ENCODE measurements at places on chromosomes 5 and 9. TPM values are rescaled to one million over a fixed set of nuclear protein-coding genes. Genes with fewer than 3 reads are reported as not detected.
A peak's percentile ranks its signal among the peaks of the same experiment; 100 is the strongest.

Gene PTPA
- total RNA-seq = 57.7 TPM

Gene LHX3
- total RNA-seq = not detected

Gene CCDC152
- 0.52 TPM for total RNA-seq

Gene INSL6
- not detected for total RNA-seq

Gene FSD1L
- total RNA-seq = 2.7 TPM

Gene RGMB
- total RNA-seq = 198 TPM

Gene FOXD4L4
- not detected for total RNA-seq

DNA sequence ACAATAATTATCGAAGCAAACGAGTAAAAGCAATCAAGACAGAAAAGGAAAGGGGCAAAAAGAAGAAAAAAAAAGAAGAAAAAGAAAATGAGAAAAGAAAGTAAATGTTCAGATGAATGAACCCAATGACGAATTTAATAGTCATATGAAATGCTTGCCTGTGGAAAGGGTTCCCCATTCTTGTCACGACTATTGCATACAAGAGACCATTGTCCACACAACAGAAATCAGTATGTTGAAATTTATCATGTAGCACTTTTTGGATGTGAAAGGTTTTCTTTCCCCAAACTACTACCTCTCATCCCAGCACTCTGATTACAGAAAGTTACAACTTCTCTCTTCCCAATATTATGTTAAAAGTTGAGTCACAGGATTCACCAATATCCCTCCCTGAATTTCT, 162.4 kb downstream of the ZDHHC21 start:
- no peak overlapping the region for H3K27ac ChIP-seq
- no peaks in the 10 kb centered on the region for H3K36me3 ChIP-seq
- no peak for DNase-seq
- no peaks in the 10 kb centered on the region for H3K27me3 ChIP-seq

- no peaks in the 10 kb centered on the region for H3K36me3 ChIP-seq
- no peaks in the 10 kb centered on the region for H3K27me3 ChIP-seq
- DNase-seq = peak; percentile 91
- no peak overlapping the region for H3K27ac ChIP-seq
Measured at GRCh38 chr5:180138976-180139730, 67.6 kb upstream of the RNF130 start.

DNA sequence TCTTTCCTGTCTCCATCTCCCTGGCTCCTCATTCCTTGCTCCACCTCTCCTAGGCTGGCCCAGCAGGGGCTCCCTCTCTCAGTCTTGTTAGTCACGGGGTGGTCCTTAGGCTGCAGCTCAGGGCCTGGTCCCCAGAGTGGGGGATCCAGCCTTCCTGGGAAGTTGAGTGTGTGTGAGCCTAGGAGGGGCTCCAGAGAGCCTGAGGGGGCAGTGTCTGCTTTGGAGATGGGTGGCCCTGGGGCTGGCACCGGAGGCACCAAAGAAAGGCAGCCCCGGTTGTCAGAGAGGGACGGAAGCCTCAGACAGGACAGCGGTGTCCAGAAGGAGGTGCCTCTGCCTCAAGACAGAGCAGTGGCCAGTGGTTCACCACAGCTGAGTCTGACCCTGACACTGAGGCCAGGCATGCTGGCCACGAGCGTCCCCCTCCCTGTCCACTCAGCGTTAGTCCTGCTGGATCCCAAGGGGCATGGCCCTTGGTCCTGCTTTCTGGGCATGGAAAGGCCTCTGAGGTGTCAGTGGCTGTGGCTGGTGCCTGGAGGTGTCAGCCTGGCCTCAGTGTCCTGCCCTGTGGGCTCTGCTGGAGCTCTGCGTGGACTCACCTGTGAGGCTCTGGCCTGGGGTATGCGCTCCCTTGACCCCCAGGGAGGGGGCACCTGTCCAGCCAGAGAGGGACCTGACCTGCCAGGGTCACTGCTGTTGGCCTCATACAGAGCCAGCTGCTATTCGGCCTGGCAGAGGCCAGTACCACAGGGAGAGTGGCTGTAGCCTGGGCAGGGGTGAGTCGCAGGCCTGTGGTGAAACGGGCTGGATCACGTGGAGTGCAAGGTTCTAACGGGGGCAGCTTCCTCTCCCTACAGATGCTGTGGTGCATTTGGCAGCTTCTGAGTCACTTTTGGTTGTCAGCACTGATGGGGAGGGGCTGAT, 130.6 kb downstream of the CACNA1B start:
- H3K4me1 ChIP-seq = no peaks in the 10 kb centered on the region
- no peak overlapping the region for H3K27ac ChIP-seq
- no peak for DNase-seq

GRCh38 chr9:105188746-105189145, 55.7 kb upstream of the SLC44A1 start:
- H3K4me3 ChIP-seq = no peak overlapping the region
- no peaks in the 10 kb centered on the region for H3K27me3 ChIP-seq
- no peak overlapping the region for H3K27ac ChIP-seq
- no peaks in the 10 kb centered on the region for H3K36me3 ChIP-seq
- no peaks in the 10 kb centered on the region for H3K4me1 ChIP-seq

DNA sequence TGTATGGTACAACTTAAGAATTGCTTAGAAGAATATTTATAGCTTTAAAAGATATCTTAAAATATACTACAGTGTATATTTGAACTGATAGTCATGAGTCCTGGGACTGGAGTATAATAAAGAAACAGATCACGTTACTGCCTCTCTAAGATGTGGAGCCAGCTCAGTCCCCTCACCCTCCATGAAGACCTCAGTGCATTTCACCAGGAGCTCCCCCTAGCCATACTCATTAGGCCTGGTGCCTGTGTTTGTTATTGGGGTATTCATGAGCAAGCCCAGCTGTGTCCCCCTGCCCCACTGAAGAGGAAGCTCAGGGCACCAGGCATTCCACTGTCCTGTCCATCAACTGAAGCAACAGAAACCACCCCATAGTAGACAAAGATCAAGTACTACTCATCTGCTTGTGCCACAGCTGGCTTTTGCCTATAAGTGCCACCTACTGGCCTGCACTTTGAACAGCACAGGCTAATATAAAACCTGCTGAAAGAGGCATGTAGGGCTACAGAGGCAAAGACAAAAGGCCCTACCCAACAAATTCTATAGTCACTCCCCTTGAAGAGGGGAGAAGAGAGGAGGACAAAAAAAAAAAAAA, 850.2 kb upstream of the NUDT12 start:
- H3K27ac ChIP-seq = no peak overlapping the region

DNA sequence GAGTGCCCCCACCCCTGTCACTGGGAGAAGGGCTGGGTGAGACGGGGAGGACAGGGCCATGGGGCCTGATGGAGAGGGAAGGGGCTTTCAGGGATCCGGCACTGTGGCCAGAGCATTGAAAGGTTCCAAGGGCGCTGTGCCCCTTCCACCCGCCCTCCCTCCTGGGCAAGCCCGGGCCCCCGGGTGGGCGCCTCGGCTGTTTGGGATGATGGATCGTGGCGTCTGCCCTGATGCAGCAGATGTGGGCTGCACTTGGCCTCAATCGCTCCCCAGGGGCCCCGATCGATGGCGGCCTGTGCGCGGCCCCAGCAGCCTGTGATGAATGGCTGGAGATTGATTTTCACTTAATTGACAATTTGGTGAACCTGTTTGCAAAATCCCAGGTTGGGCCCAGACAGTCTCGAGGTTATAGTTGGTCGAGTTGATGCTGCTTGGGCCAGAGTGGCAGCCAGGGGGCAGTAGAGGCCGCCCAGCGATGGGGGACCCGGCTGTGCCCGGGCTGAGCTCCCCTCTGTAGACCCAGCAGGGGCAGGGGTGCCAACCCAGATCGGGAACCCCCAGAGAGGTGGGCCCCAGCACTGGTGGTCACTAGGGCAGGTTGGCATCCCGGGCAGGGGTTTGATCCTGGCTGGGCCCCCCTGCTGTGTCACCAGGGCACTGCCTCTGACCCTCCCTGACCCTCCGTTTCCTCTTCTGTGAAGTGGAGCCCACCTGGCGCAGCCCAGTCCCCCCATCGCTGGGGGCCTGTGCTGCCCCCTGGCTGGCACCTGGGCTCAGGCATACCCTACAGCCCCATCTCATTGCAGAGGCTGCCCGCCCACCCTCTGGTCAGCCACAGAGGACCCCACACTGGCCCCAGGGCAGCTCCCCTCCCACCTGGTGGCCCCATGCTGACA, 34.7 kb downstream of the LHX3 start:
- DNase-seq = no peak
- H3K27ac ChIP-seq = no peak overlapping the region
- H3K4me3 ChIP-seq = no peak overlapping the region

- H3K4me1 ChIP-seq = peaks cover 38% of the 10 kb centered on the region
- no peaks in the 10 kb centered on the region for H3K36me3 ChIP-seq
- no peak for DNase-seq
- no peak overlapping the region for H3K4me3 ChIP-seq
Measured at GRCh38 chr9:98251551-98251950, 3.9 kb downstream of the TBC1D2 start.

DNA sequence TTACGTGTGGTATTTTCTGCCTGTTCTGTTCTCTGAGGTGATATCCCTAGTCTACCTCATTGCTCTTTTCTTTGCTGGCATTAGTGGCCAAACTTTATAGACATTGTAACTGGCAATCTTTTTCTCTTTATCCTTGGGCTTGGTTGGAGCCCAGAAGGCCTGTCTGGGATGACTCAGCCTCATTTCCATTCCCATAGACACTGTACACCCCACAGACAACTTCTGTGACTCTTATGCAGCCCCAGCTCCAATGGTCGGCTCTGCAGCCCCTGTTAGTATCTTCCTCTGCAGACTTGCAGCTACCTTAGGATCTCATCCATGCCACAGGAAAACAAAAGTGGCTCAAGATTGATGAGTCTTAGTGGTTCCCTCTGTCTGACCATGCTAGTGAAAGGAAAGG, 79.8 kb downstream of the CFAP95 start:
- peaks cover 6% of the 10 kb centered on the region for H3K4me1 ChIP-seq
- no peak overlapping the region for H3K27ac ChIP-seq
- H3K27me3 ChIP-seq = no peaks in the 10 kb centered on the region
- no peak overlapping the region for H3K4me3 ChIP-seq

DNA sequence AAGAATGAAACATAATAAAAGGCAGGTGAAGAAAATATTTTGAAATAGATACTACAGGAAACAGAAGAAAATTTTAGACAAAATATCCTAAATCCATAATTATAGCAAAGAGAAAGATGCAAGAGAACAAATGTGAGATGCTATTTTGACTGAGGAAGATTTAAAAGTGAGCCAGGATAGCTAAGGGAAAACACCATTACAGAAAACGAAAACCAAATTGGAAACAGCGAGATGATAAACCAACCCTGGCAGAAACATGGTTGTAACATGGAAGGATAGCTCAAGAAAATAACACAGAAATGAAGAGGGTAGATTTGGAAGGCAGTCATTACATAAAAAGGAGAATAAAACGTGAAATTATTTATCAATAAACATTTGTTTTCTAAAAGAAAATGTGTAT, 267.2 kb upstream of the NREP start:
- H3K27me3 ChIP-seq = no peaks in the 10 kb centered on the region
- no peak overlapping the region for H3K4me3 ChIP-seq
- no peak for DNase-seq
- no peaks in the 10 kb centered on the region for H3K4me1 ChIP-seq
- H3K36me3 ChIP-seq = no peaks in the 10 kb centered on the region

DNA sequence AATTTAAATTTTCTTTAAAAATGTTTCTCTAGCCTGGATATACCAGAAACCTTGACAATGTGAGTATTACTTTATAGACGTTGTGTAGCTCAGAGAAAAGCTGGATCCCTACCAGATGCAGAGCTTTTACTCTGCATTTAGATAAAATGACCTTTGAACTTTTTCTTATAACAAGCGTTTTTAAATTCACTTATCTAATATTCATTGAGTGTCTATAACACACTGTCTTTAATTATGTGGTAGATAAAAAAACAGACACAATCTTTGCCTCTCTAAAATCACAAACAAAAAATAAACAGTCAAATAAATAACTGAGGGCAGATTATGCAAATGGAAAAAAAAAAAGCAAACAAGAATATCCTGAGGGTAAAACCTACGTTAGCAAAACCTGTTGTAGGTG, 773.6 kb downstream of the CDH12 start:
- H3K4me3 ChIP-seq = no peak overlapping the region
- H3K4me1 ChIP-seq = no peaks in the 10 kb centered on the region
- H3K36me3 ChIP-seq = no peaks in the 10 kb centered on the region
- no peaks in the 10 kb centered on the region for H3K27me3 ChIP-seq

DNA sequence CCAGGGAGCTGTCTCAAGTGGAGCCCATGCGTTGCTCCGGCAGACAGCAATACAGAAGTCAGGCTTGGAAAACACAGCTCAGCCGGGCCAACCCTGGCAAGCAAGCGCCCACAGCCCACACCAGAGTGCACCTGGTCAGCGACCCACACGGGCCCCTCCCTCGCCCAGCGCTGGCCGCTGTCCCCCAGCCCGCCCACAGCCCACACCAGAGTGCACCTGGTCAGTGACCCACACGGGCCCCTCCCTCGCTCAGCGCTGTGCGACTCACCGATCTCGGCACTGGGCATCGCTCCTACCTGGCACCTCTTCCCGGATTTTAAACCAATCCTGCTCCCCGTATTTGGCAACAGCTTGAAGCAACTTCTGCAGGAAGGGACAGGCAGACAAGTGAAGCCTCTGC, 12.8 kb downstream of the SNAPC4 start:
- H3K36me3 ChIP-seq = peaks cover 90% of the 10 kb centered on the region
- DNase-seq = no peak
- H3K27me3 ChIP-seq = no peaks in the 10 kb centered on the region
- H3K4me3 ChIP-seq = no peak overlapping the region
- H3K27ac ChIP-seq = no peak overlapping the region

DNA sequence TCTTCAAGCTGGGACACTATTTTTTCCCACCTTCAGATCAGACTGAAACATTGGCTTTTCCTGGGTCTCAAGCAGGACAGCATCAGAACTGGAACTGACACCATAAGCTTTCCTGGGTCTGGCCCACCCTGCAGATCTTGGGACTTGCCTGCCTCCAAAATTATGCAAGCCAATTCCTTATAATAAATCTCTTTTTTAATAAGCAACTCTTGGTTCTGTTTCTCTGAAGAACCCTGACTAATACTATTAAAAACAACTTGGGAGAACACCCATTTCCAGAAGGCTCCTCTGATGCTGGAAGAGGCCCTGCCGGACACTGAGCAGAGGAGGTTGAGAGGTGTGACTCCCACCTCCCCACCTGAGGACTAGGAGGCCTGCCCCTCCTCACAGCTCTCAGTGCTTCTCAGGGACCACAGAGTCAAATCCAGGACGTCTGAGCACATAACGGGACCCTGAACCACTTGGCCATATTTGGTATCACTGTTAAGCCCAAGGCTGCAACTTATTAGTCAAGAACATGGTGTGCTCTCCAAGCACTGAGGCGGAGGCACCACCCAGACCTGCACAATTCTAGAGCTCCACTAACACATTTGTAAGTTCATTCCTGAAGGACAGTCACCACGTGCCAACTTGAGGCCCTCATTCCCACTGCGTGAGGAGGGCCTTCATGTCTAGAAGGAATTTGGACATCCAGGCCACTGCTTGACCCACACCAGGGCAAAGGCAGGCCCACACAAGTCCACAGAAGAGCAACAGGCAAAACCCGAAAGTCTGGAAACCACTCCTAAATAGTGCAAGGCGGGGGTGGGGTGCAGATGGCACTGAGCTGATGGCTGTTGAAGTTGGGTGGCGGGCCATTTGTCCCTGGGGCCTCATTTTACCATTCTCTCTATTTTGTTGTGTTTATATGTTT, 9.5 kb downstream of the SHC3 start:
- no peaks in the 10 kb centered on the region for H3K36me3 ChIP-seq
- H3K27me3 ChIP-seq = no peaks in the 10 kb centered on the region
- no peak overlapping the region for H3K4me3 ChIP-seq
- peak overlapping the region; percentile 2 for H3K27ac ChIP-seq

GRCh38 chr9:86549920-86550319, 195.7 kb upstream of the TUT7 start:
- H3K36me3 ChIP-seq = no peaks in the 10 kb centered on the region
- H3K4me1 ChIP-seq = no peaks in the 10 kb centered on the region
- H3K27me3 ChIP-seq = no peaks in the 10 kb centered on the region
- no peak overlapping the region for H3K4me3 ChIP-seq

All from esophagus muscularis mucosa (tissue), 4 donors.